NCI-H1436 treated with DMSO at 0.1 percent for 48 hours (cell line): ENCODE measurements at places on chromosomes 16 and 17.

DNA sequence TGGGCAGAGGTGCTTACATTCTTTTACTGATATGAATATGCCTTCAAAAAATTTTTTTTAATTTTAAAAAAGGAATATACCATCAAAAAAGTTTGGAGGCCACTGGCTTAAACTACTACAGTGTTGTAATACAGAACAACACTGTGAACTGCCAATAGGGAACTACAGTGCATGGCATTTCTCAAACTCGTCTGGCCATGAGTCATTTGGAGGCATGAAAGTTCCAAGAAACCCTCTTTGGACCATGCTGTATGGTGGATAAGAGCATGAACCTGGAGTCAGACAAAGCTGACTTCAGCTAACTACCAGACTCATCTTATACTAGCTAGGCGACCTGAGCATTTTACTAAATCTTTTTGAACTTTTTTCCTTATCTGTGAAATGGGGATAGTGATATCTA, 9.2 kb upstream of the NF1 start:
- DNase-seq, result no peak

DNA sequence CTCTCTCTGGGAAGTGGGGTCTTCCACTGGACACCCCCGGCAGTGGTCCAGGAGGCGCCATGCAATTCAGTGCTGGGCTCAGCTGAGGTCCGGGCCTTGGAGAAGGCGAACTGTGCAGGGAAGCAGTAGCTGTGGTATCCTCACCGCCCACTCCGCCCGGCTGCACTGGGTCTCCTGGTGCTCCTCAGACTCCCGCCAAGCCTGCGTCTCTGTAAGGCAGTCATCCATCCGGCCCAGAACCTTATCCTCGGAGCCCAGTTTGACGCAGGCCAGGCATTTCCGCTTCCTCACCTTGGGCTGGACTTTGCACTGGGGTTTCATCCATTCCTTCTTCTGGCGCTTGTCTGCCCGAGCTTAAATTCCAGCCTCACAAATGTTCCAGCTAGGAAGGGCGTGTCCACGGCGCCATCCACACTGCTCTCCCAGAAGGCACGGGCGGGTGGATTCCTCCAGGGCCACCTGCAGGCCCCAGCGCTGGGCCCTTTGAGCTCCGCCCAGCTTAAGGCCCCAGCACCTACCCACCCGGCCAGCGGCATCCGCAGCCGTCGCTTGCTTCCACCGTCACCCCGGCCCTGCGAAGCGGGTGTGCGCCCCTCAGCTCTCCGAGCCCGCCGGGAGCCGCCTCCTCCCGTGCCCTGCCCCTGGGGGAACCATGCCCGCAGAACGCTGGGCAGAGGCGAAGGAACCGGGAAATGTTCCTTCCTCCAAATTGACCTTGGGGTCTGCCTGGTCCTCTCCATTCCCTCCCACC, 1884.8 kb downstream of the TP53TG3F start:
- no peak for DNase-seq

GRCh38 chr17:54452666-54453348, 447.8 kb upstream of the TOM1L1 start:
- DNase-seq, result no peak

- no peak for DNase-seq
These were observed 6.9 kb downstream of the IGFBP4 start for GRCh38 chr17:40450175-40450574.

- no peak for DNase-seq
These were observed 16.5 kb downstream of the GPT2 start for GRCh38 chr16:46900455-46901235.

- DNase-seq, result no peak
These were observed 1.1 kb downstream of the CEP20 start for GRCh38 chr16:15887283-15887682.

DNA sequence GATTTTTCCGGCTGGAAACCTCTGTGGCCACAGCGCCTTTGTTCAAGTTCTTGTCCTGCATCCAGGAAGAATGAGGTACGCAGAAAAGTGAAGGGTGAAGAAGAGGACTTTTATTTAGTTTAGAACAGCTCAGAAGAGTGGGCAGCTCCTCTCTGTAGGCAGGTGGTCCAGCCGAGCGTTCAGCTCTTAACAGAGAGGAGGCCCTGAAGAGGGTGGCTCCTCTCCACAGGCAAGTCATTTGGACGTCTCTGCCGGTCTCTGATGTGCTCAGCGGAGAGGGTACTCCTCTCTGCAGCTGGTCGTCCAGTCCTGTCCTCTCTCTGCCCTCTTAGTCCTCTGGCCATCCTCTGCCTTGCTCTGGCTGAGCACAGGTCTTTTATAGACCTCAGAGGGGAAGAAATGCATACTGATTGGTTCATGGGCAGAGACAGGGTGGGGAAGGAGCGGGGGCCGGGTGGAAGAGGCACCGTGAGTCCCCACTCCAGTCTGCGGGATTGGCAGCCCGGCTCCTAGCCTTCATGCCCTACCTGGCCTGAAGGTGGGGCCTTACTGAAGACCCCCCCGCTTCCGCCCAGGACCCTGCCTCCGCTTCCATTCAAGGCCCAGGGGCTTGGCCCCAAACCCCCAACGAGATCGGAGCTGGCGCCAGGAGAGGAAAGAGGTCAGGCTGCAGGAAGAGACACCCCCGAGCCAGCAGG, 70.0 kb upstream of the NKD1 start:
- DNase-seq, result no peak

GRCh38 chr16:83021746-83022145, 395.0 kb downstream of the CDH13 start:
- DNase-seq, result no peak

DNA sequence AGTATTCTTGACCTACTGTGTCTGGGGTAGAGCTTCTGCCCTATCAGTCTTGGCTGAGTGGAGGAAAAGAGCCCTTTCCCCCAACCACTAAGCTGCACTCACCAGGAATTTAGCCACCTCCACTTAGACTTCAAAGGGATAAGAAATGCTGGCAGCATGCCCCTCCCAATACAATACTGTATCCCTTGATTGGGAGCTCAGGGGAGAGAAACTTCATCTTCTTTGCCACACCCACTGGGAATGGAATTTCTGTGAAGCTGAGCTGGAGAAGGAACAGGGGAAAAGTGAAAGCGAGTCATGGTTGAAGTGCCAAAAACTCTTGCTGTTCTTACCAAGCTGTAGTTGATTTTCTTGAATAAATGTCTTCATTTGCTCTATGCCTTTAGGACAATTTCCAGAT, 68.8 kb downstream of the CEP112 start:
- no peak for DNase-seq

DNA sequence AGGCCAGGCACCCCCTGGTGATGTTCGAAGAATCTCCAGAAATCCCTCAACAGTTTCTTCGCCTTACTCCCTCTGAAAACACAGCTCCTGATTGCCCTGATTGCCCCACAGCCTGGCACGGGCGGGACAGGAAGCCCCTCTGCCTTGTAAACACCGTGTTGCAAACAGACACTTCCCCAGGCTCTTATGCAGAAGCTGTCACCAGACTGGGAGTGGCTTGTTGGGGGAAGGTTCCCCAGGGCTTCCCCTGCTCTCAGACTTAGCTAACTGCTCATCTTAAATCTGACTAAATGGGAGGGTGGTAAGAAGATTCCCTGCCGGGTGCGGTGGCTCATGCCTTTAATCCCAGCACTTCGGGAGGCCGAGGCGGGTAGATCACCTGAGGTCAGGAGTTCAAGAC, 11.2 kb downstream of the PIK3R5 start:
- DNase-seq, result no peak

DNA sequence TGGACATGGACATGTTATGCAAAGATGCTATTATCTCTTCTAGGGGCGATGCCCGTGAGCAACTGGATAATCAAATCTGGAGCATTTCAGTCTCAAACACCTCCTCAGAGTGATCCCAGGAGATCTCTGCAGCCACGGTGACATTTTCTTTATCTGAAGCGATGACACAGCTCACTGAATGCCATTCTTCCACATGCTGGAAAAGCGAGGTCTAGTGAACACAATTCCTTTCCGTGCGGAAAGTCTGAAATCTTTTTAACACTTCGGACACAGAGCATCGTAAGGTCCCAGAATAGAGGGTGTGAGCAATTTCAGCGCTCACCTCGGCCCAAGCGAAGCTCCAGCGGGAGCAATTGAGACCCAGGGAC, 531 bp upstream of the HASPIN start:
- no peak for DNase-seq

- no peak for DNase-seq
These were observed 7.6 kb downstream of the PHB1 start for GRCh38 chr17:49407086-49407485.

DNA sequence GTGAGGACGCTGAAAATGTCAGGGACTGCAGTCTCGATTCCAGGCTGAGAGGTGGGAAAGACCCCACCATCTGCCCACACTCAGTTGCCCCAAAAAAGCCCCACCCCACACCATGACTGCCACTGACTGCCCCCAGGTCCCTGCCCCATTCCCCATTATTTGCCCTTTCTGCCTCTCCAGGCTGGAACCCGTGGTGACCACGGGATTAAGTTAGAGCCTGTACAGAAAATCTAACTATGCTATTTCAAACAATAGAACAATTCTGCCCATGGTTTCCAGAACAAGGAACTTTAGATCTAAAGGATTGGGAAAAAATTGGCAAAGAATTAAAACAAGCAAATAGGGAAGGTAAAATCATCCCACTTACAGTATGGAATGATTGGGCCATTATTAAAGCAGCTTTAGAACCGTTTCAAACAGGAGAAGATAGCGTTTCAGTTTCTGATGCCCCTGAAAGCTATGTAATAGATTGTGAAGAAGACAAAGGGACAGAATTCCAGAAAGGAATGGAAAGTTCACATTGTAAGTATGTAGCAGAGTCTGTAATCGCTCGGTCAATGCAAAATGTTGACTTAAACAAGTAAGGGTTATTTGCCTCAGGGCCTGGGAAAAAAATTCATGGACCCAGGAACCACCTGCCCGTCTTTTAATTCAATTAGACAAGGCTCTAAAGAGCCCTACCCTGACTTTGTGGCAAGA, 14.4 kb downstream of the FLYWCH1 start:
- no peak for DNase-seq

- no peak for DNase-seq
These were observed 84.2 kb downstream of the ABCA8 start for GRCh38 chr17:68870976-68871375.

DNA sequence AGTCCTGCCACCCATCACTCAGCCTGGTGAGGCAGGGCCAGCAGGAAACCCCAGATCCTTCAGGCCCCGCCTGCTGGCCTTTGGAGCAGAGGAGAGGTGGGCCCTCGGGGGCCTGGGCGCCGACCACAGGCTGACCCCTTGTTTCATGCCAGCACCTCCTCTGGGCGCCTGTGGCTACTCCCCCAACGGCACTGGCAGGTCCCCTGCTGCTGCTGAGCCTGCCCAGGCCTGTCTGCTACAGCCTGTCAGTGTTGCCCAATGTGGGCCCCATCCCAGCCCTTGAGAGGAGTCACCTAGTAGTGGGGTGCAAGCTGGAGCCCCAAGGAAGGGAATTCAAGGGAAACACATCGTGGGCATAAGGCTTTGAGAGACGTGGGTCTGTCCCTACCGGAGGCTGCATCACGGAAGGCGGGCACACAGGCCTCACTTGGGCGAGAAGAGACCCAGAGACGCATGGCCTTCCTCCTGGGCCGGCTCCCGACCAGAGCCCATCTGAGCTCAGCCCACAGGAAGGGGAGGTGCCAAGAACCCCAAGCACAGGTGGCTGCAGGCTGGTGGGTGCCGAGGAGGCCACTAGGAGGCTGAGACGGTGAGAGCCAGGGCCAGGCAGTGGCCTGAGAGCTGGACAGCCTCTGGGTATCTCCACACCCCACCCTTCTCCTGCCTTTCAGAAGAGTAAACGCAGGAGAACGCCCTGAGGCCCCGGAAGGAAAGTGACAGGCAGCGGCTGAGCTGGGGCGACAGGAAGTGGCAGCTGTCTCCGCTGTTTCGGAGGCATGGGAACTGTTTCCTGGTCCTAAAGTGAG, 8.0 kb upstream of the FASN start:
- DNase-seq, result no peak

DNA sequence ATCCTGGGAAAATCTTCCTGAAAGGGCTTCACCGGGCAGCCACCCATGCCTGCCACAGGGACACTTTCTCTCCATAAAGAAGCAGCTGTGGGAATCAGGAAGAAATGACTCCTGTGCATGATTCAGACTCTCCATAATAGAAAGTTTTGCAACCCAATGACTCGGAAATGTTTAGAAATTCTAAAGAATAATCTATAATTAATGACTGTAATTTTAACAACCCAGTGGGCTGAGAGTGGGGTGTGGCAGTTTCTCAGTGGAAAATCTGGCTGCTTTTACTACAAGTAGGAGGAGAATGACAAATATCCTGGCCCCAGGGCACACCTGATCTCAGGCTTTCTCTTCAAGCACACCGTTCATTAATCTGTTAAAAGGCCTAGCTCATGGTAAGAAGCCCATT, 25.7 kb downstream of the IRF8 start:
- no peak for DNase-seq

DNA sequence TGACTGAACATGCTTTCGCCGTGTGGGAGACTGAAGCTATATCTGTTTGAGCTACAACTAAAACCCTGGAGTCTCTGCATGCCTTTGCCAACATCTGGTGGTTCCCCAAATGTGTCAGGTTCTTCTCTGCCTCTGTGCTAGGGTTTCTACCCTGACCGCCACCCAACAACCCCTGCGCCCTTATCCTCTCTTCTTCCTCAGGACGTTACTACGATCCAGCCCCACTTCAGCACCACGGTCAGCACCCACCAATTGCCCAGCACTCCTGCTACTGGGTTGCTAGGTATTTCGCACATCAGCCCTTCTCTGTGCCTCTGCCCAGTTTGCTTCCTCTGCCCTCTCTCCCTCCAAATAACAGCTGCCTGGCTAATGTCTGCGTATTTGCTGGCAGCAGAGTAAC, 106.3 kb upstream of the HSBP1 start:
- no peak for DNase-seq

DNA sequence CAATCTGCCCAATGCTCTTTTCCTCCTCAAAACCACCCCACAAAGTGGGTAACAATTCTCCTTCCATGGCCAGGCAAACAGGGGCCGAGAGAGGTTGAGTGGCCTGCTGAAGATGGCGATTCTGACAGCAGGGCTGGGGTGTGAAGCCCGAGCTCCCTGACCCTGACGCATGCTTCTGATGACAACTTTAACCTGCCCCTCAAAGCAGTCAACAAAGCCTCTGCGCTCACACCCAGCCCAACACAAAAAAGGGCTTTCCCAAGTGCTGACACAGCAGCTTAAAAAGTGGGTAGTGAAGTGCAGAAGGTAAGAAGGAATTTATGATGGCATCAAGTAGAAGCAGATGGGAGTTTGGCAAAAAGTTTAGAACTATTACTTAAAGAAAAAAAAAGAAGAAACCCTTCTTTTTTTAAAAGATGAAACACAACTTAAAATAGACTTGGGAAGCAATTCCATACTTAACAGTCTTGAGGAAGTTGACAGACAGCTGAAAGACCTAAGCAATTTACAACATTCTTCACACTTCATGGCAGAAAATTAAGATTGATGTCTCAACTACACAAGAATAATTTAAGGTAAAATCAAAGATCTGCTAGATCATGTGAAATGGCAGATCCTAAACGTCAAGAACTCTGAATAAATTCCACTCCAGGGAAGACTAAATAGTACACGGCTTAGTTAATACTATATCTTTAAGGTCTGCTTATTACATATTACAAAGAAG, 133.9 kb downstream of the PARN start:
- DNase-seq, result no peak

DNA sequence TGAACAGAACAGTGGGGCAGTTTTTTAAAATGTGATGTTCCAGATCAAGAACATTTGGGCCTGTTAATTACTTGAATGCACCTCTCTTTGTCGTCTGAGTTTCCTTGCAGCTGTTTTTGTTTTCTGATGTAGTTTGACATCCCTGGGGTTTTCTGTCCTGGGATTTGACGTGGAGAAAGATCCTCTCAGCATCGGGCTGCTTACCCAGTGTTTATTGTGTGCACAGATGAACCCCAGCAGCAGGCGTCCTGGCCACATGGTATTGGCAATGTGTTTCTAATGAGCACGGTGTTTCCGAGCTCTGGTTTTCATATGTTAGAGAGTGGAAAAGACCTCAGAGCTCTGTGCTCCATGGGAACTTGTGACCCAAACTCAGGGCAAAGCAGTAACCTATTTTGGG, 191.1 kb upstream of the IRX3 start:
- DNase-seq, result no peak
